ENCODE measurements at places on chromosomes 6 and 20.

DNA sequence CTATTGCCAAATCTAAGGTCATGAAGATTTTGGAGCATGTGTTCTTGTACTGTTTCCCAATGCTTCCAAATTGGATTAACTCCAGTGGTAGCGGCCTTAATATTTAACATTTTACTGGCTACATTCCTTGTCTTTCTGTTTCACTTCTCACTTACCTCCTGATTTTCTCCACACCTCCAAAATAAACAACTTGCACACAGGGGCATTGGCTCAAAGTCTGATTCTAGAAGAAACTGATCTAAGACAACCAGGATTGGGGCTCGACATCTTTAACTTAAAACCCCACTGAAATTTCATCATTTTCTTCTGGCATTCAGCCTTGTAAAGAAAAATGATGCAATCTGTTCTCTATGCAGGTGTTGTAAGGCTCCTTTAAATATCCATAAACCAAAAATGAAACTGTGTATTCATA lies 557.9 kb upstream of the ID4 start:
- no peak for DNase-seq

- no peak for DNase-seq
Measured at GRCh38 chr20:13515796-13516558, 122.8 kb downstream of the TASP1 start.

GRCh38 chr6:125989631-125990030 lies 3.3 kb downstream of the TRMT11 start:
- DNase-seq = no peak

- DNase-seq = no peak
Measured at GRCh38 chr6:35230950-35231349, 17.2 kb downstream of the SCUBE3 start.

DNA sequence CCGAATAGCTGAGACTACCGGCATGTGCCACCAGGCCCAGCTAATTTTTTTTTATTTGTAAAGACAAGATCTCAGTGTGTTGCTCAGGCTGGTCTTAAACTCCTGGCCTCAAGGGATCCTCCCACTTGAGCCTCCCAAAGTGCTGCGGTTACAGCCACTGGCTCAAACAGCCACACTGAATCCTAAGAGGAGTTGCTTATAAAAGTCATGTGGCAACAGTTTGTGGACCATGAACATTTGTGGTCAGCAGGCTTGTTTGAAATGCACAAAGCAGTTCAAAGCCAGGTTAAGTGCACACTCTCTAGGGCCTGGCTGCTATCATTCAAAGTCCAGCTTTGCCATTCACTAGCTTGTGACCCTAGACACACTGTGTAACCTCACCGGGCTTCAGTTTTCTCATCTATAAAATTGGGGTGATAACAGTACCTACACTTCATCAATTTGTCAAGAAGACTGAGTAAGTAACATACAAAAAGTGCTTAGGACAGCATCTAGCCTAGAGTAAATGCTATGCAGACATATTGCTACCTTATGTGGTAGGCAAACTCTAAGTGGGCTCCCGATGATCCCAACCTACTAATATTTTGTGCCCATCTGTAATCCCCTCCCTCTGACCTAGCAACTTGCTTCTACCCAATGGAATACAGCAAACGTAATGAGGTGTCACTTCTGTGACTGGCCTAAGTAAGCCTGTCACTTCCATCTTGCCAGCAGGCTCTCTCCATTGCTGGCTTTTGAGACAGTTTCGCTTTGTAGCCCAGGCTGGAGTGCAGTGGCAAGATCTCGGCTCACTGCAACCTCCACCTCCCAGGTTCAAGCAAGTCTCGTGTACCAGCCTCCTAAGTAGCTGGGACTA lies 122.9 kb downstream of the ZMYND8 start:
- DNase-seq = no peak

DNA sequence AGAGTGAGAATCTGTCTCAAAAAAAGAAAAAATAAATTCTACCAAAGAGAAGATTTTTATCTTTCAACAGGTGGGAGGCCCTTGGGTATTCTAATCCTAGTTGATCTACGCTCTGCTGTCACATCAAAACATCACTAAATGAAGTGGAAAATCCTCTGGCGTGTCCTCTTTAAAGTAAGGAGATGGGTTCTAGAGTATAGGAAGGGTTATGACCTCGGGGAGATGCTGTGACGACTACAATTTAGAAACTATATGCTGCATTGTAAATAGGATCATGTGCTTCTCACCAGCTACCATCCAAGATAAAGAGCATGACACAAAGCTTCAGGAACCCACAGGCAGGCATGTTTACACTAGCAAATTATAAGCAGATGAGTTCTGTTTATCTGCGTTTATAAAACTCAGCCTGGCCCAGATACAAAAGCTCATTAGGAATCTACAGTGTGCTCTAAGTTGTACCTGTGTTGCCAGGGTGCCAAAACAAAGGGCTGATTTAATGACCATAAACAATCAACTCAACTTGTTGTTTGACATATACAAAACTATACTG lies 197.1 kb upstream of the PLN start:
- DNase-seq = no peak

DNA sequence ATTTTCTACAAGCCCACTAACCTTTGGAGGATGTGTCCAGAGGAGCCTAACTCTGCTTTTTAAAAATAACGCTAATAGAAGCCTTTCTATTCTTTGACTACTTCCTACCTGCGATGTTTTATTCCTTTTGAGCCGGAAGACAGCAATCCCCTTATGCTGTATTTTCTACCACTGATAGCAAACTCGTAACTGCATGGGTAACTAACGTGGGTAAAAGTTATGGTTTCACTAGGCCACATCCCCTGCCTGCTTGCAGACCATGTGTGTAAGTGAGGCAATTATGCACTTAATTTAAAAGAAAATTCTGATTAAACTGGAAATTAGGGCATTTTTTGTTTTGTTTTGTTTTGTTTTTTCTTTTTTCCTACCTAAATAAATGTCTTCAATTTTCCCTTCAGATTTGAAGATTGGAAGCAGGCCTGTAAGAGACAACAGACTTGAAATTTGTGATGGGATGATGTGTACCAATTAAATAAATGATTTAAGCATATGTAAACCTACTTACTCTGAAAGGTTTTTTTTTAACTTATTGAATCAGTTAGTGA lies 931 bp downstream of the UFL1 start:
- no peak for DNase-seq

- no peak for DNase-seq
Measured at GRCh38 chr6:21188505-21189223, 404.9 kb upstream of the SOX4 start.

DNA sequence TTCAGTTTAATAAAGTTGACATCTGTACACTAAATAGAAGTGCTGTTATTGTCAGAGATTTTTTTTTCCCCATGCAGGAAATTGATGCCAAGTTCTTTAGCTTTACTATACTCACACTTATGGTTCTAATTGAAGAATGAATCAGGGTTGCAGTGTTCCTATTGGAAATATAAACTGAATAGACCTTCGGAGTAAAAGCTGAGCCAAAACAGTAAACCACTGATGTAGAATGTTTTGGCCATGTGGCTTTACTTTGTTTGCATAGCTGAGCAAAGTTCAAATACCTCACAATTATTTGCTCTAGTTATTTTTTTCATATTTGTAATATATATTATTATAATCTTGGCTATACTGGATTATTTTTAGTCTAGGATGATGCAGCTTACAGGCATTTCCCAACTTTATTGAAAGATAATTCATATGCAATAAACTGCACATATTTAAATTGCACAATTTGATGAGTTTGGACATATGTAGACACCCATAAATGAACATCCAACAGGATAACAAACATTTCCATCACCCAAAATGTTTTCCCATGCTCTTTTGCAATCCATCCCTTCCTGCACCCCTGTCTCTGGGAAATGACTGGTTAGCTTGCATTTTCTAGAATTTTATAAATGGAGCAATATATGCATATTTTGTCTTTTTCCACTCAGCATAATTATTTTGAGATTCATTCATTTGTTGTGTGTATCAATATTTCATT lies 105.8 kb upstream of the NOX3 start:
- DNase-seq = no peak

DNA sequence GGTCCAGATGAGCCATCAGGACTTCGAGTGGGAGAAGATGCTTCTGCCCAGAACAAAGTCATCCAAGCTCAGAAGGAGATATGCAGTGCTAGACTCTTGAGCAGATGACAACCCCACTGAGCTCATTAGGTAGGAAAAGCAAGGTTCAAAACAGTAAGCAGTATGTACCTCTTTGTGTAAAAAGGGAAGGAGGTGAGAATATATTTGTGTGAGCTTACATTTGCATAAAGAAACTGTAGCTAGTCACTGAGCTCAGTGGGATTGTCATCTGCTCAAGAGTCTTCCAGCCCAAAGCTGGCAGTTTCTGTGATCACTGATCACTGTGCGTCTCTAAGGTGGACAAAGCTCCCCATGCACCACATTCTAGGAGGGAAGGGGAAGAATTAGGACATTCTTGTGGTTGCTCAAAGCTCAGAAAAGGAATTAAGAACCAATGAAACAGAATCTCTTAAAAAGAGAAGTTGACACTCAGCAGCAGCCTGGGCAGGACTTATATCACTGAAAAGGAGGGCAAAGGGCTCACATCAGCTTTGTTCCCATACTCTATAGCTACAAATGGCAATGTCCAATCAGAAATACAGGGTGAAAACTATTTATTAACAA lies 90.0 kb upstream of the MAFB start:
- DNase-seq = no peak

DNA sequence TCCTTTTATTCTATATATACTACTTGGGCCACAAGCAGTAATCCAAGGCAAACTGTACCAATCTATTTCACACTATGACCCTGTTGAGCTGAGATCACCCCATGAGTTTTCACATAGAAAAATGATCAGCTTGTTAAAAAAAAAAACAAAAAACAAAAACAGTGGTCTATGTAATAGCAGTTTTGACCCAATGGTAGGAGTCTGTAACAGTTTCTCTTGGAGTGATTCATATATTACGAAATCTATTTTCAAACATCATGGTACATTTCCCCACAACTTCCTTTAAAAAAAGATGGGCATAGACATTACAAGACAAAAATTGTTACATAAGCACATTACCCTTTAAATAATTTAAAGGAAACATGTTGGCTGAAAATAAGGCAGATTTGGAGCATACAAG lies 78.1 kb downstream of the PRSS35 start:
- DNase-seq = no peak

DNA sequence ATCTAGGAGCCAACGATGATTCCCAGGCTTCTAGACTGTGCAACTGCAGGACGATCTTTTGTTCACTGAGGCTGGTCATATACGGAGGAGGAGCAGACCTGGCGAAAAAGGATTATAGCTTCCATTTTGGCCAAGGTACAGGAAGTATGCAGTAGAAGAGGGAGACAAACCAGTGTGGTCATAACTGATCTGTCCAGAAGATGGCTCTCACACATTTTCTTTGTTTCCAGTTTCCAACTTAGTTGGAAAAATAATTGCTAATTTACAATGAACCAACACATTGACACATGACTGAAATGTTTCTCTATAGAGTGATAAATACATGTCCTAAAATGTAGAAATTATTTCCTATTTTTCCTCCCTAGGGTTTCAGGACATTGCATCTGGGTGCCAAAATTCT lies 364.1 kb upstream of the BTBD3 start:
- DNase-seq = no peak
